ENCODE measurements at places on chromosomes 4 and X. TPM values are rescaled to one million over a fixed set of nuclear protein-coding genes. Genes with fewer than 3 reads are reported as not detected.
A peak's percentile ranks its signal among the peaks of the same experiment; 100 is the strongest.

The HSFX4 gene
- not detected for total RNA-seq

The HCFC1 gene
- total RNA-seq: 109 TPM

The CXCL11 gene
- total RNA-seq: not detected

DNA sequence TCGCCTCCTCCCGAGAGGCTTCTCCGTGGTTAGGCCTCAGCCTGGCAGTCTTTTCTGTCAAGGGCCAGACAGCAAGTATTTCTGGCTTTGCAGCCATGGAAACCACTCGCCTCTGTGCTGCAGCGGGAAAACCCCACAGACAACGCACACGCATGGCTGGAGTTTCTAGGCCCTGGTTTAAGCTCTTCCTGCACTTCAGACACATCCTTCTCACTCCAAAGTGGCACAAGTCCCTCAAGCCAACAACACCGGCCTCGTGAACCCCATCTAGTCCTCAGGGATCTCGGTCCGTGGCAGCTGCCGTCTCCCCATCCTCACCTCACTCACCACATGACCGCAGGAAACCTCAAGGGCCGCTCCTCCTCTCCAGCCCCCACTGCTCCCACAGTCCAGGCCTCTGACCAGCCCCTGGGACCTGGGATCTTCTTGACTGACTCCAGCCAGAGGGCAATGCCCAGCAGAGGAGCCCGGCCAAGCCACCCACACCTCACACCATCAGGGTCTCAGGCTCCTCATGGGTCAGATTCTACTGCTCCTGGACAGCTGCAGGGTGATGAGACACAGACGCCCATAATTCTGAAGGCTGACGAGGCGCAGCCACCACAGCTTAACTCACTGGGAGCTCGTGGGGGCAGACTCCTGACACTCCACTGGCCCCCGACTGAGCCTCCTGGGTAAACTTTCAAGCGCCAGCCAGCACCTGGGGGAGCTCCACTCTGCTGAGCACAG lies 21.7 kb downstream of the LETM1 start:
- H3K27ac ChIP-seq: peak overlapping the region; percentile 80
- H3K27me3 ChIP-seq: no peaks in the 10 kb centered on the region
- peaks cover 15% of the 10 kb centered on the region for H3K4me1 ChIP-seq
- H3K4me3 ChIP-seq: no peak overlapping the region
- DNase-seq: no peak

The CENPVL1 gene
- not detected for total RNA-seq

DNA sequence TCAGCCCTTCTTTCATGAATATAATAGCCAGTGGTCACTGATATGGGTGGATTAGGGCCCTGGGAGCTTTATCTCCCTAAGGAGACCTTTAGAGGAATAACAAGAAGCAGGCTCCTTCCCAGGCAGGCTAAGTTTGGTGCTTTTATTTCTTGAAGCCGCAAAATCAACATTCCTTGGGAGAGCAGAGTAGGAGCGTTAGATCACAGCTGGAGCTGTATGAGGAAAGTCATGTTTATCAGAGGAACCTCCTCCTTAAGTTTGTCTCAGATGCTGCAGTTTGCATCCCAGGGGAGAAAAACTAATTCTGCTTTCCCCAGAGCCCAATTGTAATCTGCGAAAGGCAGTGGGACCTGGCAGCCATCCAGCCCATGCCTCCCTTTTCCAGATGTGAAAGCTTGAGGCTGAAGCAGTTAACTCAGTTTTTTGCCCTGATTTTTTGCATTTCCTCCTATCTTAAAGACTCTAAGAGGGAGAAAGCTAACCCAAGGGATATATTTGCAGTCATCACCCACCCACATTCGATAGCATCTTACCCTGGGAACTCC lies 186.0 kb upstream of the FRMPD4 start:
- no peaks in the 10 kb centered on the region for H3K27me3 ChIP-seq
- H3K4me1 ChIP-seq: no peaks in the 10 kb centered on the region
- H3K36me3 ChIP-seq: no peaks in the 10 kb centered on the region
- H3K4me3 ChIP-seq: no peak overlapping the region

- no peak for DNase-seq
- H3K27me3 ChIP-seq: no peaks in the 10 kb centered on the region
- no peak overlapping the region for H3K4me3 ChIP-seq
These were observed 88.7 kb downstream of the SLC16A2 start for GRCh38 chrX:74509989-74510388.

DNA sequence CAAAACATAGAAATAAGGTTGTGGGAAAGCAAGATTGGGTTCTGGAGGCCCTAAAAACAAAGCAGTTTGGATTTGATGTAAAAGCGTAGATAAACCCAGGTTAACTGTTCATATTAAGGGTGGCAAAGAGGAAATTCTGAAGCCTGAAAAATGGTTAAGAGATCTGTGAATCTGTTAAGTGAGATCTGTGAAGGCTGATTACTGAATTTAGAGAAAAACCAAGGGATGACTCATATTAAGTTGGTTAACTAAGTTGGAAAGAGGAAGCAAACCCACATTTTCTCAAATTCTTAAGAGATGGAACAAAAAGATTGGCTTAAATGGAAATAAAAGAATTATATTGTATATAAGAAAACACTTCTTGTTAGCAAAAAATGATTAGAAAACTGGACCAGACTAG lies 22.8 kb downstream of the GPAT3 start:
- H3K4me1 ChIP-seq: peaks cover 24% of the 10 kb centered on the region
- no peak for DNase-seq
- H3K27me3 ChIP-seq: peaks cover 9% of the 10 kb centered on the region
- peak overlapping the region; percentile 46 for H3K4me3 ChIP-seq
- peak overlapping the region; percentile 64 for H3K27ac ChIP-seq
- H3K36me3 ChIP-seq: peaks cover 2% of the 10 kb centered on the region

GRCh38 chr4:30725562-30725961 lies 5.4 kb downstream of the PCDH7 start:
- H3K4me3 ChIP-seq: no peak overlapping the region
- peaks cover 2% of the 10 kb centered on the region for H3K4me1 ChIP-seq
- H3K36me3 ChIP-seq: peaks cover 2% of the 10 kb centered on the region
- H3K27ac ChIP-seq: no peak overlapping the region
- peaks cover 20% of the 10 kb centered on the region for H3K27me3 ChIP-seq

The TCEAL7 gene
- not detected for total RNA-seq

DNA sequence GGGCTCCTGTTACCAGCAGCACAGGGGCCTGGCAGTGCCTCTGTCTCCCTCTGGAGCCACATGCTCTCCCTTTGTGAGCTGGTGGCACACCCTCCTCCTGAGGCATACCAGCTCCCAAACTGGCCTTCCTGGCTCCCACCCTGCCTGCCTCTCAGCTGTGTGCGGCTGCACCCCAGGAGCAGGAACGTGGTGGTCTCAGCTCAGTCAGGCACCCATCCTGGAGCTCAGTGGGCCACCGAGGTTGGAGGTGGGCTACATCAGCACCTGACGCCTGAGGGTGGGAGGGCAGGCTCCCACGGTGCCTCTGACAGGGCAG lies 85.9 kb upstream of the NKX1-1 start:
- DNase-seq: no peak
- H3K4me3 ChIP-seq: no peak overlapping the region
- H3K36me3 ChIP-seq: no peaks in the 10 kb centered on the region
- no peaks in the 10 kb centered on the region for H3K4me1 ChIP-seq
- no peak overlapping the region for H3K27ac ChIP-seq
- no peaks in the 10 kb centered on the region for H3K27me3 ChIP-seq

The PIGA gene
- 29.4 TPM for total RNA-seq

- DNase-seq: peak; percentile 69
- H3K4me3 ChIP-seq: peak overlapping the region; percentile 65
- no peaks in the 10 kb centered on the region for H3K27me3 ChIP-seq
- peaks cover 46% of the 10 kb centered on the region for H3K4me1 ChIP-seq
These were observed 38.4 kb upstream of the CLNK start for GRCh38 chr4:10722957-10723356.

- H3K27me3 ChIP-seq: no peaks in the 10 kb centered on the region
- no peak overlapping the region for H3K4me3 ChIP-seq
- DNase-seq: no peak
- H3K36me3 ChIP-seq: no peaks in the 10 kb centered on the region
These were observed 167.8 kb downstream of the PCDH10 start for GRCh38 chr4:133316909-133317308.

DNA sequence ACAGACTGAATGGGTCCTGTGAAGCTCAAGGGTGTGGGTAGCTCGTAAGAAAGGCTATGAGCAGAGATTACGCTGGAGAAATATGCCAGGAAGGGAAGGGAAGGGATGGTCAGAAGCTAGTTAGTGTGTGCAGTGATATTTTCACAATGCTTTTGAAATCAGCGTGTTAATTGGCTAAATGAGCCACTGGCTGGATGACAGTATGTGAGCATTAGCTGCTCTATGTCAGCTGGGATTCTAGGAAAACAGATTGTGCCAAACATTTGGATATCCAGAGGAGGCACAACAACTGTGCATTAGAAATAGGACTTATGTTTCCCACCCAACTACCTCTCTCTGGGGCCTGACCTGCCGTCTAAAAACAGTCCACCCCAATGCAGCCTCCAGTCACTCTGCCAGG lies 168.5 kb downstream of the DHRSX start:
- no peak overlapping the region for H3K4me3 ChIP-seq
- DNase-seq: no peak
- H3K36me3 ChIP-seq: peaks cover 2% of the 10 kb centered on the region
- no peak overlapping the region for H3K27ac ChIP-seq
- no peaks in the 10 kb centered on the region for H3K27me3 ChIP-seq

- peaks cover 14% of the 10 kb centered on the region for H3K4me1 ChIP-seq
- H3K27me3 ChIP-seq: peaks cover 3% of the 10 kb centered on the region
- no peak for DNase-seq
- no peaks in the 10 kb centered on the region for H3K36me3 ChIP-seq
These were observed 58.5 kb downstream of the PRPS1 start for GRCh38 chrX:107686792-107687191.

DNA sequence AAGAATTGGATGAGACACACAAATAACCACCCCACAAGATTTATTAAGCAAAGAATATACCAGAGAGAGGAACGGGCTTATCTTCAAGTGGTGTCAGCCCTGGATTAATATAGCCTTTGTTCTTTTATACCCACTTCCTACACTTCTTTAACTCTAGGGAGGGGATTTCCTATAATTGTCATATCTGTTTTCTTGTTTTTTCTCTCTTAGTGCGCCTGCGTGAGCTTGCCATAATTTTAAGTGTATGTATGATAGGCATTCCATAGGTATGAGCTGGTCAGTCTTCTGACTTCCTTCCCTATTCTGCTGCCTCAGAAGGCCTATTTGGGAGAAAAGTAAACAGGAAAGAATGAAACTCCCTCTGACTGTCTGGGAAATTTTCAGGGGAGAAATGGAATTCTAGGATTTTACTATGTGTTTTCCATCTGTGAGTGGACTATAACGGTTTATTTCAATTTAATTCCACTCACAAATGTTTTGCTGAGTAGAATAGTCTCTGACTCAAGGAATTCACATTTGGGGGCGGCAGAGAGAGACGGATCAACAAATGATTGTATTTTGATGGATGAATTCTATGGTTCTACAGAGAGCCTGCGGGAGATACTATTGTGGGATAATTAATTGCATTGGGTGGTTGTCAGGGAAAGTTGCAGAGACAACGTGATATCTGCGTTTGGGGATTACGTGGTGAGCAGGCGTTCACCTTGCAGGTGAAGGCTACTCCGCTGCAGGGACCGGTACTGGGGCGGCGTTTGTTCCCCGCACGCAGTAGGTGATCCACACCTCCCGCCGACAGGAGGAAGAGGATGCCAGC lies 626 bp upstream of the CEP135 start:
- peaks cover 33% of the 10 kb centered on the region for H3K4me1 ChIP-seq
- H3K27ac ChIP-seq: peak overlapping the region; percentile 89
- H3K36me3 ChIP-seq: peaks cover 9% of the 10 kb centered on the region
- peak overlapping the region; percentile 87 for H3K4me3 ChIP-seq

The HDX gene
- total RNA-seq: 2.7 TPM

GRCh38 chrX:136035663-136036062 lies 50.4 kb downstream of the SLC9A6 start:
- H3K4me3 ChIP-seq: no peak overlapping the region
- no peaks in the 10 kb centered on the region for H3K27me3 ChIP-seq
- peaks cover 2% of the 10 kb centered on the region for H3K36me3 ChIP-seq
- H3K4me1 ChIP-seq: no peaks in the 10 kb centered on the region
- H3K27ac ChIP-seq: no peak overlapping the region

The RAI2 gene
- 0.14 TPM for total RNA-seq

DNA sequence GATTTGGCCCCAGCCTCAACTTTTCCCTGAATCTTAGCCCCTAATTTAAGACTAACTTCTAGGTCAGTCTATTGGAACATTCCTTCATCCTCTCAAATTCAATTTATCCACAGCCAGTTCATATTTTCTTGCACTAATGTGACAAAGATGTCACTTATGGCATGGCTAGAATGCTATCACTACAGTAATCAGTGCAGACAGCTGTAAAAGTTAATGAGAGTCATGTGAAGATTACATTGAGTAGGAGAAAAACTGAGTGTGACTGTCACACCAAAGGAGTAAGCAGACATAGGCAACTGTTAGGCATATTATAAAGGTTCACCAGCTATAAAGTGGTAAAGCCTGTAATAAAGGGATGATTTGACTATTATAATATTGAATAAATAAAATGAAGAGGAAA lies 42.6 kb downstream of the GABRG1 start:
- no peak overlapping the region for H3K4me3 ChIP-seq
- H3K36me3 ChIP-seq: no peaks in the 10 kb centered on the region
- no peak for DNase-seq
- H3K27ac ChIP-seq: no peak overlapping the region
- H3K27me3 ChIP-seq: no peaks in the 10 kb centered on the region

The CT83 gene
- total RNA-seq: not detected

The ANK2 gene
- total RNA-seq: 2.6 TPM

DNA sequence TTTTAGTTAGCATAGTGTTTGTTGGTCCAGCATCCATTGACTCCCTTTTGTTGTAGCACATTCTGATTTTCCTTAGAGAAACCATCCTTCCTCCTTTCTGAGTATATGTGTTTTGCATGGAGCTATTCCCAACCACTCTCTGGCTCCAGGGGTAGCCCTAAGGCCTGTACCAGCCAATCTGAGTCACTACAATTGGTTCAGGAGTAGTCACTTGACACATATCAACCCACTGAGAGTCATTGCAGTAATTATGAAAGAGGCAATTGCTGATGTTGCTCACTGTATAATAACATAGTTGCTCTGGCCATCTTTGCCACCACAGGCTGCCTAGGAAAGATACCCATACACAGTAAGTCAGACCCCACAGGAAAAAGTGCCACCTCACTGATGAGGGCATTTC lies 71.2 kb upstream of the GRID2 start:
- H3K27ac ChIP-seq: no peak overlapping the region
- no peaks in the 10 kb centered on the region for H3K4me1 ChIP-seq
- H3K4me3 ChIP-seq: no peak overlapping the region

GRCh38 chr4:147542229-147542990 lies 61.5 kb downstream of the EDNRA start:
- H3K4me1 ChIP-seq: no peaks in the 10 kb centered on the region
- H3K27ac ChIP-seq: no peak overlapping the region
- H3K36me3 ChIP-seq: no peaks in the 10 kb centered on the region
- H3K4me3 ChIP-seq: no peak overlapping the region
- peaks cover 7% of the 10 kb centered on the region for H3K27me3 ChIP-seq

DNA sequence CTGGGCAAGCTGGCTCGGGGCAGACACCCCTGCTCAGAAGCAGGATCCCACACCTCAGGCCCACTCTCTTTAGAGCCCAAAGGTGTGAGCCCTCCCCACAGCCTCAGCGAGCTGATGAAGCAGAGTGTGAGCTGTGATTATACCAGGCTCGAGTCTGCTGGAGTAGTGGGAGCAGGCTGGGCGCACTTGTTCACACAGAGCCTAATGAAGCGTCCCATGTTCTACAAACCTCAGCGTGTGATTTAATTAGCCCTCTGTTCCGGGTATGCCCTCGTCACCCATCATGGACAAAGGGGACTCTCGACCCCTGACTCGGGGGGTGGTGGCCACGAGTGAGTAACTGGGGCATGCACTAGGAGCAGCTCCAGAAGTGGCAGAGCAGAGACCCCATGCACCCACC lies 62.3 kb downstream of the PPP2R2C start:
- H3K4me1 ChIP-seq: no peaks in the 10 kb centered on the region
- no peak for DNase-seq
- no peaks in the 10 kb centered on the region for H3K36me3 ChIP-seq
- no peak overlapping the region for H3K27ac ChIP-seq

Measured in activated CD4-positive, alpha-beta T cell treated with anti-CD3 and anti-CD28 coated beads, Interleukin-2, amount 10 ng/mL, durations not matched to agents 24 days and 14 days (primary cell).